ENCODE measurements at places on chromosomes 6 and 20.

GRCh38 chr6:21628160-21628559 lies 34.6 kb downstream of the SOX4 start:
- no peak for DNase-seq

GRCh38 chr6:23365732-23366131 lies 760.3 kb upstream of the NRSN1 start:
- DNase-seq = no peak

GRCh38 chr20:53855733-53856132 lies 214.7 kb downstream of the BCAS1 start:
- DNase-seq = no peak

- DNase-seq = no peak
Measured at GRCh38 chr6:98942263-98942803, 5.4 kb downstream of the FBXL4 start.

DNA sequence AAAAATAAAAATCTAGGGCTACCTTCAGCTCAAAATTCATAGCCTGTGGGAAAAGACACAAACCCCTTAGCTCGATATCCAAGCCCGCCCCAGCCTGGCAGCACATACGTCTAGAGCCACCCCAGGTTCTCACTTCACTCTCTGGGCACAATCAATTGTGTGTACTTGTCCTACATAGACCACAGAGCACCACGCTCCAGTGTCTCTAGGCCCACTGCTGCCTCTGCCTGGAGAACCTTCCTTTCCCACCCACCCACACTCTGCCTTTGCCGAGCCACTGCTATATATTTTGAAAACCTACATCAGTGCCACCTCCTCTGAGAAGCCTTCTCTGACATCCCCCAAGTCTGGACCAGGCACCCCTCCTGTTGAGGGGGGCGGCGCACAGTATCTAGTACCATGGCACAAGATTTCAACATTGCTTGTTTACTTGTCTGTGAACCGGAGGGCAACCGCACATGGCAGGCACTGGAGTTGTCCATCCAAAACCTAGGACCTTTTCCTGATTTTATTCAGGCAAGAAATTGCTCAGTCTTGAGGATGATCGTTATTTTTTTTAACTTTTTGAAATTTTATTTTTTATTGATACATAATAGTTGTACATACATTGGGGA lies 141.5 kb downstream of the UNC5CL start:
- DNase-seq = no peak

- no peak for DNase-seq
Measured at GRCh38 chr6:138088326-138088762, 18.9 kb downstream of the PERP start.

Measured in SHP77 (cell line).